Upper lobe of left lung (tissue), 6 donors: ENCODE measurements at places on chromosomes 11 and 22. TPM values are rescaled to one million over a fixed set of nuclear protein-coding genes. Genes with fewer than 3 reads are reported as not detected.

Gene JAM3
- 8.4 TPM for total RNA-seq

Gene NDUFA6
- total RNA-seq: 46.9 TPM

Gene DEPDC7
- 0.49 TPM for total RNA-seq

GRCh38 chr22:30459181-30460052, 12.4 kb downstream of the SEC14L3 start:
- no peak overlapping the region for H3K4me3 ChIP-seq
- no peaks in the 10 kb centered on the region for H3K36me3 ChIP-seq
- no peak for DNase-seq
- H3K4me1 ChIP-seq: no peaks in the 10 kb centered on the region
- no peak overlapping the region for H3K27ac ChIP-seq
- no peaks in the 10 kb centered on the region for H3K27me3 ChIP-seq

DNA sequence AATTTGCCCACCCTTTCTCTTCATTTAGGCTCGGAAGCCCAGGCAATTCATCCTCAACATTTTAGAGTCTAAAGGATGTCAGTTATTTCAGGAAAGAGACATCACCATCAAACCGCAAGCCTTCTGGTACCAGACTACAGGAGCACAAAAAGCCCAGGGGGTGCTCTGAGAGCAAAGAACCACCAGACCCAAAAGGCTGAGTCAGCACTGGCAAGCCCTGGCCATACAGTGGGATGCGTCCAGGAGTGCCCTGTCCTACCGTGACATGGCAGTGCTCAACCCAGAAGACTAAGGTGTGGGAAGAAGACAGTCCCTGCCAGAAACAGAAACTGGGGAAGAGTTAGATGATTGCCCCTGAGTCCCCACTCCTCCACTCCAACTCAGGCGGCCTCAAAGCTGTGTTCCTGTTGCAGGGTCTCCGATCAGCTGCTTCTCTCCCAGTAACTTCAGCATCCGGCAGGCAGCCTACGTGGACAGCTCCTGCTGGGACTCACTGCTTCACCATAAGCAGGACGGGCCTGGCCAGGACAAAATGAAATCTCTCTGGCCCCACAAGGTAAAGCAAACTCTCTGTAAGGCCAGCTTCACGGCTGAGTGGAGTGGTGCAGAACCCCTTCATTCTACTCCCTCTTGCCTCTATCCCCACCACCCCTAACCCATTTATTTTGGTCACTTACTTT, 1.5 kb downstream of the PANX3 start:
- DNase-seq: no peak
- no peak overlapping the region for H3K27ac ChIP-seq
- H3K36me3 ChIP-seq: no peaks in the 10 kb centered on the region
- no peaks in the 10 kb centered on the region for H3K4me1 ChIP-seq
- H3K27me3 ChIP-seq: no peaks in the 10 kb centered on the region
- H3K4me3 ChIP-seq: no peak overlapping the region

- no peak overlapping the region for H3K27ac ChIP-seq
- H3K27me3 ChIP-seq: no peaks in the 10 kb centered on the region
- H3K4me1 ChIP-seq: no peaks in the 10 kb centered on the region
- DNase-seq: no peak
These were observed 17.7 kb upstream of the TMPRSS5 start for GRCh38 chr11:113723787-113724186.

DNA sequence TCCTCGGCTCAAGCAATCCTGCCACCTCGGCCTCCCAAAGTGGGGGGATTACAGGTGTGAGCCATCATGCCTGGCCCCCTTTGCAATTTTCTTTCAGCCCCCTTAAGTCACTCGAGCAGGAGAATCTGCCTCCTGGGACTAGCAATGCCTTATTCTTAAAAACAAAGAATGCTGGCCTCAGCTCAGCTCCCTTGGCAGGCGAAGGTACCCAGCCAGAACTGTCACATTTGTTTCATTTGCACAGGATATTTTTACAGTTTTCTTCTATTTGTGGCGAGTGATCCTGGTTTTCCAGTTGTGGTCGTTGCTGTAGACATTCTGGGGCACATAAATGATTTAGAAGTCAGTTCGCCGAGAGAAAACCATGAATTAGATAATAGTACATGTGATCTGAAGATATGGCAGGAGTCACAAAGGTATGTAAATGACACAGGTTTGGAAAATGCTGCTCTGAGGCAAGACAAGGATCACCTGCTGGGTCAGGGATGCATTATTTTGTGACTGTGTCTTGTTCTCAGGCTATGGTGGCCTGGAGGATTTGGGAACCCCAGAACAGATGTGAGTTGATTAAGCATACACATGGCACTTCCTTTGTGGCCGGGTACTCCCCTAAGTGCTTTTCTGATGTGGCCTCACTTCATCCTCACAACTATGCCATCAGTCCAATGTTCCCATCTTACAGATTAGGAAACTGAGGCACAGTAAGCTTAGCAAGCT, 51.2 kb upstream of the SLC22A12 start:
- H3K4me1 ChIP-seq: no peaks in the 10 kb centered on the region
- no peak overlapping the region for H3K4me3 ChIP-seq
- H3K27me3 ChIP-seq: no peaks in the 10 kb centered on the region
- DNase-seq: no peak
- H3K27ac ChIP-seq: no peak overlapping the region

DNA sequence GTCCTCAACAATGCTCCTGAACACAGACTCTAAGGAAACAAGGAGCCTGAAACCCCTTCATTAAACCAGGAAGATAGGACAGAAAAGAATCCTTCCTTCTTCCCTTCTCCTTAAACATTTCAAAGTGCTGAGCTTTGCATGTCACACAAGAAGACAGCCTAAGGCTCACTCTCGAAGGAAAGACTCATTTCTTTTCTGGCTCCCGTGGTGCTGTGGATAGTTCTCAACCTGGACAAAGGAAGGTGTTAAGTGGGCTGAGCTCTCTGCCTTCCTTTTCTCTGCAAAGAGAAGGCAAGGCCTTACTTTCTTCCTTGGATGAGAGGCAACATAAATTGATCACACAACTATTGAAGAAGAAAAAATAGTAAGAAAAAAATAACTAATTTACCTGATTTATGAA, 452.4 kb upstream of the DDI1 start:
- DNase-seq: no peak
- H3K36me3 ChIP-seq: no peaks in the 10 kb centered on the region
- H3K27ac ChIP-seq: no peak overlapping the region
- no peaks in the 10 kb centered on the region for H3K4me1 ChIP-seq

- no peak for DNase-seq
- no peaks in the 10 kb centered on the region for H3K36me3 ChIP-seq
- H3K4me3 ChIP-seq: no peak overlapping the region
- no peaks in the 10 kb centered on the region for H3K27me3 ChIP-seq
- H3K27ac ChIP-seq: no peak overlapping the region
These were observed 33.4 kb downstream of the PGR start for GRCh38 chr11:101096036-101096704.

DNA sequence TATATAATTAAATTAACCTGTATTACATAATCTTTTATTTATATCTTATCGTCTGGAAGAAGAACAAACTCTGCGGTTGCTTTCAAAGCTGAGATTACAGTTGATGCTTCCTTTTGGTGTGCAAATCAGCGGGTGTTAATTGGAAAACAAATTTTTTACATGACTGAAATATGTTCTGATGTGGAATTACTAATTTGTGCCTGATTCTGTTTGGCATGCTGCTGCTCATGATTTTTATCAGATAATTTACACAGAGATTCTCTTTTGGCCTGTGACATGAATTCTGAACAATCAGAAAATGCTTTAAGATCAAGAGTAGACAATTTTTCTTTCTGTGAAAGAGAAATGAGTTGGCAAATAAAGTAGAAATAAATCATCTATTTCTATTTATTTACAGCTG, 510.8 kb downstream of the NELL1 start:
- no peak overlapping the region for H3K27ac ChIP-seq
- no peak overlapping the region for H3K4me3 ChIP-seq
- DNase-seq: no peak
- no peaks in the 10 kb centered on the region for H3K36me3 ChIP-seq

DNA sequence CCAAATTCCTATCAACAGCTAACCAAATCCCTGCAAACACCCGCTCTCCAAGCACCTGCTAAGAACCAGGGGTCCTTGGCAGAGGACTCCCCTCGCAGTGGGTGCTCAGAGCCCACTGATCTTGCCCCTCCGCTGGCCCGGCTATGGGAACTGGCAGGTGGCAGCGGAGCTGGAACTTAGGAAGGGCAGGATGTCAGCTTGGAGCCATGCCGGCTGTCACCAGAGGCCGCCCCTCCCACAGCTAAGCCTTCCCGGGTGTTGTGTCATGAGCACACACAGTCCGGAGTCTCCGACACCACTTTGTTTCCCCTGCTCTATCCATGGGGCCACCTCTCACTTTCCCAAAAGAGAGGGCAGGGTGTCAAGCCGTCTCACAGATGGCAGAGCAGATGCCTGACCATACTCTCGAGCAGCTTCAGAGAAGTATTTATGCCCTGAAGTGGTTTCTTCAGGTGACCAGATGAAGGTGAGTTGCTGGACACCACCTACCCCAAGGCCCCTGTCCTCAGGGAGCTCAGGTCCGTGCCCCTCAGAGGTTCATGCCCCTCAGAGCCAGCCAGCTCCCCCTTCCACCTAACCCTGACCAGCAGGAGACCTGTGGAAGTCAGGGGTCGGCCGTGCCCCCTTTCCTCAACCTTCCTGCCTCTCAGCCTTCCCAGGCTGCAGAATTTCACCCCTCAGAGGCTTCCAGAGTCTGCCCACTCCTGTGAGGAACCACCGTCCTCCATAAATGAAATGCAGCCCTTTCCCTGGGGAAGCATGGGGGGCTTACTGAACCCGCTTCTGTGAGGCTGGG, 545.7 kb upstream of the B3GAT1 start:
- no peaks in the 10 kb centered on the region for H3K36me3 ChIP-seq
- no peak overlapping the region for H3K27ac ChIP-seq
- DNase-seq: no peak
- no peaks in the 10 kb centered on the region for H3K27me3 ChIP-seq
- no peaks in the 10 kb centered on the region for H3K4me1 ChIP-seq

DNA sequence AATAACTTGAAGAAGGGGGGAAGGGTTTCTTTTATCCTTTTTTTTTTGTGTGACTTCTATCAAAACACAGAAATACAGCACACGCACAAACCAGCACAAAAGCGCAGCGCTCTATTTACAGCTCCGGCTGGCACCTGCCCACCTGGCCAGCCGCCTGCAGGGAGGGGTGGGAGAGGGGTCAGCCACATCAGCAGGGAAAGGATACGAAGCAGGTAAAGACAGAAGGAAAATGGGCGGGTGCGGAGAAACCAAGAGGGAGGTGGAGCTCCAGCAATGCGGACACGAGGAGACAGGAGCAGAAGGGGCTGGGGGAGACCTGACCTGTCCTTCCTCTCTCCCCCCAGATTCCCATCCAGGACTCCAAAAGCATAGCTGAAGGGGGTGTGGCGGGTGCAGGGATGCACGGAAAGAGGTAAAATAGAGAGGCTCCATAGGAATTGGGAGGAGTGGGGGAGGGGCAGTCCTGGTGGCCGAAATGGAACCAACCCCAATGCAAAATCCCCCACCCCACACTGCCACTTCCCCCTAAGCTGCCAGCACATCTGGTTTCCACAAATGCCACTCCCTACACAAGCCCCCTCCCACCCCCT, 14.1 kb downstream of the CXCR5 start:
- no peak overlapping the region for H3K4me3 ChIP-seq
- H3K27me3 ChIP-seq: no peaks in the 10 kb centered on the region
- peaks cover 62% of the 10 kb centered on the region for H3K36me3 ChIP-seq
- peaks cover 15% of the 10 kb centered on the region for H3K4me1 ChIP-seq
- no peak overlapping the region for H3K27ac ChIP-seq

GRCh38 chr11:96990914-96991313, 601.1 kb downstream of the JRKL start:
- H3K4me3 ChIP-seq: no peak overlapping the region
- no peaks in the 10 kb centered on the region for H3K36me3 ChIP-seq
- H3K4me1 ChIP-seq: no peaks in the 10 kb centered on the region
- no peaks in the 10 kb centered on the region for H3K27me3 ChIP-seq
- no peak for DNase-seq
- H3K27ac ChIP-seq: no peak overlapping the region

- H3K4me1 ChIP-seq: no peaks in the 10 kb centered on the region
- no peak overlapping the region for H3K4me3 ChIP-seq
- H3K27ac ChIP-seq: no peak overlapping the region
- no peak for DNase-seq
- H3K27me3 ChIP-seq: no peaks in the 10 kb centered on the region
- H3K36me3 ChIP-seq: no peaks in the 10 kb centered on the region
These were observed 66.9 kb downstream of the OTOG start for GRCh38 chr11:17613983-17614382.

- no peaks in the 10 kb centered on the region for H3K27me3 ChIP-seq
- DNase-seq: no peak
- H3K4me3 ChIP-seq: no peak overlapping the region
- H3K27ac ChIP-seq: no peak overlapping the region
- no peaks in the 10 kb centered on the region for H3K36me3 ChIP-seq
- peaks cover 21% of the 10 kb centered on the region for H3K4me1 ChIP-seq
These were observed 1.2 kb downstream of the CRYBB1 start for GRCh38 chr22:26616650-26617049.

DNA sequence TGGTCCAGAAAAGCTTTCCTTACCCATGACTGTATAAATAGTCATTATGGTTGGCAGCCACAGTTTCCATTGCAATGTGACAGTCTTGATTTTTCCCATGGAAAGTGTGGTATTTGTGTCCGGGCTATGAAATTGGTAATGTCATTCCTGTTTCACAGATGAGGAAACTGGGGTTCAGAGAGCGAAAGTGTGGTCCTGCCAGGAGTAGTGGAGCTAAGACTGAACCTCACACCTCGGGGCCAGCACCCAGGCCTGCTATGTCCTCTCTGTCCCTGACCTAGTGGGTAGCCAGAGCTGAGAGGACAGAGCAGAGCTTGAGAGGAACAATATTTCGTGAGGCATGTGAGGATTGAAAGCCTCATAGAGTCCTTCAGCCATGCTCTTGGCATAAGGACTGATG, 1.2 kb upstream of the YDJC start:
- no peak for DNase-seq
- H3K27ac ChIP-seq: no peak overlapping the region
- no peak overlapping the region for H3K4me3 ChIP-seq
- no peaks in the 10 kb centered on the region for H3K27me3 ChIP-seq
- no peaks in the 10 kb centered on the region for H3K36me3 ChIP-seq

GRCh38 chr22:49735411-49735900, 92.2 kb downstream of the BRD1 start:
- peak; percentile 8 for DNase-seq
- H3K27me3 ChIP-seq: no peaks in the 10 kb centered on the region
- H3K36me3 ChIP-seq: no peaks in the 10 kb centered on the region
- no peak overlapping the region for H3K27ac ChIP-seq
- H3K4me1 ChIP-seq: no peaks in the 10 kb centered on the region
